ENCODE measurements at places on chromosomes 5 and 9.
A peak's percentile ranks its signal among the peaks of the same experiment; 100 is the strongest.

- DNase-seq, result no peak
These were observed 16.5 kb upstream of the FBXL7 start for GRCh38 chr5:15483351-15484097.

- DNase-seq, result no peak
These were observed 669.2 kb upstream of the ACO1 start for GRCh38 chr9:31715250-31715649.

- no peak for DNase-seq
These were observed 49.2 kb upstream of the AGXT2 start for GRCh38 chr5:35096932-35097331.

- no peak for DNase-seq
These were observed 35.3 kb downstream of the ZDHHC11B start for GRCh38 chr5:749101-749670.

GRCh38 chr5:132782101-132782500 is 5.1 kb upstream of the SEPTIN8 start:
- DNase-seq, result no peak

DNA sequence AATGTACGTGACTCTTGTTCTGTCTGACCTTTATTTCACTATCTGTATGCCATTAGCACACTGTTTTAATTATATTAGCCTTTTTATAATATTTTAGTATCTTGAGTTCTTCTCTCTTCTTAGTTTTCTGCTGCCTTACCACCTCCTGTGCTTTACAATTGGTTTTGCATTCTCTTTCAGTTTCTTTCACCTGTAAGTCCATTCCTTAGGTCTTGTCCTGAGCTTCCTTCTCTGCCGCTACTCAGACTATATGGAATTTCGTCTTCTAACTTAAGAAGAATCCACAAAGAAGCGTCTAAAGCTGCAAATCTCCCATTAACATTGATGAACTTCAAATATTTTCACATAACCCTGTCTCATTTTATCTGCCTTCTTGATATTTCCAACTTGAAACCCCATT is 642.9 kb downstream of the MAT2B start:
- DNase-seq, result no peak

- DNase-seq, result peak; percentile 11
These were observed 104.3 kb upstream of the PHYKPL start for GRCh38 chr5:178336889-178337288.

GRCh38 chr9:73916016-73916673 is 581.0 kb upstream of the RORB start:
- DNase-seq, result peak; percentile 14

DNA sequence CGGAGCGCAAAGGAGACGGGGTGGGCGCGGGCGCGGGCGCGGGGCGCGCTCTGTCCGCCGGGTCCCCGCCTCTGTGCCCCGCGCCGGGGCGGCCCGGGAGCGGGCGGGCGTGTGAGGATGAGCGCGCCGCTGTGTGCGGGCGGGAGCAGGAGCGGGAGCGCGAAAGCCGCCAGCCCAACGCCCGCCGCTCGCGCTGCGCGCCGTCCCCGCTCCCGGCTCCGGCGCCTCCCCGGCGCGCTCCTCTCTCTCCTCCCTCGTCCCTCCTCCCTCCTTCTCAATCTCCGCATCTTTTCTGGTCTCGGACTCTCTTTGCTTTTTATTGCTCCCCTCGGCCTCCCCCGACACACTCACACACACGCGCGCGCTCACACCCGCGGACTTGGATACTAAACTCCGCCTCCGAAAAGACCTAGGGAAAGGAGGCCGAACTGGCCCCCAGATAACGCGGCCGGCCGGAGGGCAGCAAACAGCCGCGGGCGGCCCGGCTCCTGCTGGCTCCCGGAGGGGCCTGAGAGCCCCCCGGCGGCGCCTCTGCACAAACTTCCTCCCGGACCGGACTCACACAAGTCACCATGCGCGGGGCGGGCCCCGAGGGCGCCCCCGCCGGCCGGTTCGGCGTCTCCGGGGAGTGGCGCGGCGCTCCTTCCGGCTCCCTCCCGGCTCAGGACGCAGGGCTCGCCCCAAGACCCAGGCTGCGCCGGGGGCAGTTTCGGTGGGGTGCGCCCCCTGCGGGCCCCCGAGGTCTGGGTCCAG is at the start of gene FIBCD1:
Gene FIBCD1 (minus strand): TSS at position 596 of the 753 bp plus-strand sequence. CDS start 640 bp downstream, outside the sequence.
- DNase-seq, result peak; percentile 69
